ENCODE measurements at places on chromosomes 7 and 10. TPM values are rescaled to one million over a fixed set of nuclear protein-coding genes. Genes with fewer than 3 reads are reported as not detected.

- H3K36me3 ChIP-seq = no peaks in the 10 kb centered on the region
- no peaks in the 10 kb centered on the region for H3K27me3 ChIP-seq
- H3K4me3 ChIP-seq = no peak overlapping the region
- peaks cover 16% of the 10 kb centered on the region for H3K4me1 ChIP-seq
- peak; percentile 59 for DNase-seq
These were observed 97.4 kb upstream of the BMPER start for GRCh38 chr7:33807779-33808482.

Gene CH25H
- not detected for total RNA-seq

DNA sequence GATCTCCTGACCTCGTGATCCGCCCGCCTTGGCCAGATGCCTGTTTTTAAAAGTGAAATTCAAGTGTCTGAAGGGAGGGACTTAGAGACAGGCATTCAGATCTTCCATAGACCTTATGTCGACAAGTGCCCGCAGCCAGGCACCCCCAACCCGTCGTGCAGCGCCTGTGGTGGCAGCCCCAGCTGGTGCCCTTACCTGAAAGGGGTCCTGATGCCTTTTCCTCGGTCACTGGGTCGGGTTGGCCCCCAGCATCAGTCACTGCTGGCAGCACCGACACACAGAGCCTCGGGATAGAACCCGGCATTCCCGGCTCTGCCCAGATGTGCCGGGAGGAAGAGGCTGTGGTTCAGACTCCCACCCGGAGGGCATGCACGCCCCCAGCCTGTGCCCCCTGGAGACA is 23.3 kb downstream of the LRRC27 start:
- DNase-seq = no peak
- H3K27ac ChIP-seq = no peak overlapping the region
- H3K4me1 ChIP-seq = no peaks in the 10 kb centered on the region
- H3K27me3 ChIP-seq = no peaks in the 10 kb centered on the region
- H3K4me3 ChIP-seq = no peak overlapping the region

Gene BMI1
- total RNA-seq = 78.0 TPM

Gene EFCAB10
- total RNA-seq = not detected

GRCh38 chr10:101214446-101215396 is 14.5 kb downstream of the LBX1 start:
- H3K4me1 ChIP-seq = peaks cover 4% of the 10 kb centered on the region
- H3K36me3 ChIP-seq = no peaks in the 10 kb centered on the region
- H3K27me3 ChIP-seq = peaks cover 49% of the 10 kb centered on the region
- no peak overlapping the region for H3K27ac ChIP-seq
- peak; percentile 68 for DNase-seq
- peak overlapping the region; percentile 75 for H3K4me3 ChIP-seq

DNA sequence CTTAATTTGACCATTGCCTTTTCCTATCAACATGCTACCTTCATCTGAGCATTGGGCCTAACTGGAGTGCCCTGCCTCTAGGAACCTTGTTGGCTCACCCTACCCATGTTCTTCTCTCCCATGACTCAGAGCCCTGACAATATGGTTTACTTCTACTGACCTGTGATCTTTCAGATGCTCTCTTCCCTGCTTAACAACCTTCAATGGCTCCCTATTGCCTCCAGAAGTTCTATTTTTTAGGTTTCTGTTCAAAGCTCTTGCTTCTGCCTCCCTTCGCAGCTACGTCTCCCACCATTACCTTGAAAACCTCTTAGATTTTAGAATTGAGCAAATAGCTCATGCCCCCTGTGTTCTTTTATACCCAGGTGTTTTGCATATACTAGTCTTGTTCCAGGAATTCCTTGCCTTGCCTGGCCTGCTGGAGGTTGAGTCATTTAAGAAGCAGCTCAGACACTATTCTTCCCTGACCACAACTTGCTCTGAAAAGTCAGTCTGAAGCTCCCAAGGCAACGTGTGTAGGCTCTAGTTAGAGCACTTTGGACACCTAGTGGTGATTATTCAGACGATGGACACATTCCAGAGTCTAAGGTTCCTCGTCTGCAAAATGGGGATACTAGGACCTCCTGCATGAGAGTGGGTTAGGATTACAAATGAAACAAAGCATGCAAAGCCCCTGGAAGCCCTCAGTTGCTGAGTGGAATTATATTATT is 64.4 kb upstream of the EMX2 start:
- DNase-seq = peak; percentile 90
- H3K27me3 ChIP-seq = no peaks in the 10 kb centered on the region
- H3K36me3 ChIP-seq = peaks cover under 1% of the 10 kb centered on the region
- H3K4me3 ChIP-seq = no peak overlapping the region
- peaks cover 17% of the 10 kb centered on the region for H3K4me1 ChIP-seq

Gene VWC2
- not detected for total RNA-seq

- no peak for DNase-seq
- H3K27ac ChIP-seq = no peak overlapping the region
- H3K27me3 ChIP-seq = no peaks in the 10 kb centered on the region
- H3K4me1 ChIP-seq = no peaks in the 10 kb centered on the region
- H3K4me3 ChIP-seq = no peak overlapping the region
- H3K36me3 ChIP-seq = peaks cover 5% of the 10 kb centered on the region
These were observed 6.9 kb downstream of the TMEM140 start for GRCh38 chr7:135154734-135155133.

- H3K27me3 ChIP-seq = no peaks in the 10 kb centered on the region
- H3K27ac ChIP-seq = no peak overlapping the region
- H3K4me1 ChIP-seq = peaks cover 5% of the 10 kb centered on the region
- DNase-seq = no peak
- H3K4me3 ChIP-seq = no peak overlapping the region
- no peaks in the 10 kb centered on the region for H3K36me3 ChIP-seq
These were observed 92.6 kb upstream of the HECTD2 start for GRCh38 chr10:91317541-91317940.

DNA sequence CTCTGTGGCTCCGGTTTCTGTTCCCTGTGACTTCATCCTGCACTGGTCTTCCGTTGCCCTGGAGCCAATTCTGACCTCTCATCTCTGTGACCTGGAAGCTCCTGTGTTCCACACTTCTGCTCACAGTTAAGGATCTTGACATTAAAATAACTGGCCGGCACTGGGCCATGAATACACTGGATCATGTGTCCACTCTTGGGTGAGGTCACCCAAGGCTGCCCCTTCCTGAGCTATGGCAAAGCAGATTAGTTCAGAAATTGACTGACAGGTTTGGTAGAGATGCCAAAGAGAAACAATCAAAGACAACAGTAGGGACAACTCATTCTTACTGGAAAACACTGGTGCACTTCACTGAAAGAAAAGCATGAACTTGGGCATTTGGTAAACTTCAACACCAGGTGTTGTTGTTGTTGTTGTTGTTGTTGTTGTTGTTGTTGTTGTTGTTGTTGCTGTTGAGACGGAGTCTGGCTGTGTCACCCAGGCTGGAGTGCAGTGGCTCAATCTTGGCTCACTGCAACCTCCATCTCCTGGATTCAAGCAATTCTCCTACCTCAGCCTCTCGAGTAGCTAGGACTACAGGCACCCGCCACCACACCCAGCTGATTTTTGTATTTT is 36.7 kb upstream of the GRID1 start:
- H3K27ac ChIP-seq = no peak overlapping the region
- H3K36me3 ChIP-seq = no peaks in the 10 kb centered on the region

DNA sequence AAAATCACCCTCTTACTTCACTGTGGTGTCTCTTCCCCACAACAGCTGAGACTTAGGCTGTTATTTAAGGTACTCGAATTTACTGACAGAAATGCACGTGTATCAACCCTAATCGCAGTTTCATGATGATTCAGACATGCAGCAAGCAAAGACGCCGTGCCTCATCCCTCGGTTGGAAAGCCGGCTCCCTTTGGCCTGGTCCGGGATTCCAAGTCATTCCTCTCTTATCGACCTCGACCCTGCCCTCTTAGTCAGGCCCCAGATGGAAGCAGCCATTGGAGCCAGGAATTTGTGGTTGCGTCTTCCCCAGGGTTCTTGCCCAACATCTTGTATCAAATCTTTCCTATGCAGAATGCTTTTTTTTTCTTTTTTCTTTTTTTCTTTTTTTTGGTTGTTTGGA is 229.5 kb downstream of the GATA3 start:
- H3K4me3 ChIP-seq = no peak overlapping the region
- H3K36me3 ChIP-seq = no peaks in the 10 kb centered on the region
- no peaks in the 10 kb centered on the region for H3K27me3 ChIP-seq
- no peak for DNase-seq
- no peak overlapping the region for H3K27ac ChIP-seq

Gene GIMAP7
- total RNA-seq = not detected

Gene CRYGN
- total RNA-seq = not detected

Gene SLC13A1
- not detected for total RNA-seq

Gene ZNF862
- total RNA-seq = 17.4 TPM

DNA sequence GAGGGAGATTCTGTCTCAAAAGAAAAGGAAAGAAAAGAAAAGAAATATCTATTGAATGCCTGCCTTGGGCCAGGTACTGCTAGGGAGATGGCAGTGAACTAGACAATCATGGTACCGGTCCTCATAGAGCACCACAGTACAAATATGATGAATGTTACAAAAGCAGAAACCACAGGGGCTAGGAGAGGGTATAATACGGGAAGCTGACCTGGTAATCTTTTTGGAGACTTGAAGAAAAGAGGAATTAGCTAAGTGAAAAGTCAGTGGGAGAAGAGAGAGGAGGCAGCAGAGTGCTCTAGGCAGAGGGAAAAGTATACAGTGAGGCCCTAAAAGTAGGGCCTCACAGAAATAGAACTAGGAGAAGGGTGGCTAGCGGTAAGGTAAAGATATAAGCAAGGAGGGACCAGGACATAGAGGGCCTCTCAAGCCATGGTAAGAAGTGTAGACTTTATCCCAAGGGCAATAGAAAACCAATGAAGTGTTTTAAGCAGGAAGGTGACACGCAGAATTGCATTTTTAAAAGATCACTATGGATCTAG is 42.8 kb upstream of the WNT8B start:
- no peak overlapping the region for H3K4me3 ChIP-seq
- H3K36me3 ChIP-seq = no peaks in the 10 kb centered on the region
- no peaks in the 10 kb centered on the region for H3K27me3 ChIP-seq
- no peak for DNase-seq
- H3K4me1 ChIP-seq = no peaks in the 10 kb centered on the region
- H3K27ac ChIP-seq = no peak overlapping the region

DNA sequence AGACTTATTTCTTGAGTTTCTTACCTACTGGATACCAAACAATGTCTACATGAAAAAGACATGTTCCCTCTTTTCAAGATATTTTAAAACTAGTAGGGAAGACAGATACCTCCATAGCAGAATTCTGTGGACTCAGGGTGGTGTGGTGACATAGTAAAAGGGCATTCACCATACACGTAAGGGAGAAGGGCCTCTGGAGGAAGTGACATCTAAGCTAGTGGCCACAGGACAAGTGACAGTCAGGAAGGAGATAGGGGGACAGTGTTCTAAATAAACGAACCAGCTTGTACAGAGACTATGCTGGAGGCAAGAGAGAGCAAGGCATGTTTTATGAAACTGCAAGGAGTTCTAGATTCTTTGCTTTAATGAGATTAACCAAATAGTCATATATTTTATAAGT is 321.7 kb upstream of the LRGUK start:
- DNase-seq = no peak
- no peak overlapping the region for H3K4me3 ChIP-seq
- no peaks in the 10 kb centered on the region for H3K4me1 ChIP-seq
- no peak overlapping the region for H3K27ac ChIP-seq
- no peaks in the 10 kb centered on the region for H3K36me3 ChIP-seq
- H3K27me3 ChIP-seq = no peaks in the 10 kb centered on the region

- peaks cover 6% of the 10 kb centered on the region for H3K36me3 ChIP-seq
- no peak for DNase-seq
These were observed 230.7 kb upstream of the PODXL start for GRCh38 chr7:131787101-131787500.

Gene VIPR2
- not detected for total RNA-seq

- DNase-seq = no peak
- H3K4me3 ChIP-seq = no peak overlapping the region
- H3K27me3 ChIP-seq = peaks cover 13% of the 10 kb centered on the region
- no peaks in the 10 kb centered on the region for H3K36me3 ChIP-seq
These were observed 23.0 kb upstream of the ZNF467 start for GRCh38 chr7:149796287-149796860.

- peaks cover 19% of the 10 kb centered on the region for H3K36me3 ChIP-seq
- DNase-seq = peak; percentile 15
- peak overlapping the region; percentile 90 for H3K27ac ChIP-seq
- no peaks in the 10 kb centered on the region for H3K27me3 ChIP-seq
These were observed 626 bp upstream of the BMS1 start for GRCh38 chr10:42781893-42782445.

Gene RELN
- not detected for total RNA-seq

DNA sequence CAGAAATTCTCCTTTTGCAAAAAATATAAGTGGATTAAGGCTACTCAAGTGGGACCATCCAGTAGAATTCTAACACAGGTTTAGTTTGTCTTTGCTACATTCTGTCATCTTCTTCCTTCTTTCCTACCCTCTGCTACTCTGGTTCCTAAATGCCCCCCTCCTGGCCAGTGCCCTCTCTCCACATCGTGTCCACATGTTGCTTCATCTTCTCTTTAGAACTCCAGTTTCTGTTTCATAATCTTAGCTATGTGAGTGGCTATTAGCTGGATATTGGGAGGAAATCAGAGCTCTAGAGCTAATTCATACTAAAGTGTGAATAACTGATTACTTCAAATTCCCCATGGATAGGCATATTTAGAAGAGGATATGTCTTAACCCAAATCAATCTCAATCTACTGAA is 528.5 kb downstream of the LRMDA start:
- no peaks in the 10 kb centered on the region for H3K27me3 ChIP-seq
- H3K4me1 ChIP-seq = no peaks in the 10 kb centered on the region
- DNase-seq = no peak
- H3K36me3 ChIP-seq = no peaks in the 10 kb centered on the region

Gene GALNT17
- not detected for total RNA-seq

GRCh38 chr10:128599538-128599937 is 473.3 kb upstream of the MKI67 start:
- H3K27me3 ChIP-seq = no peaks in the 10 kb centered on the region
- peaks cover 5% of the 10 kb centered on the region for H3K36me3 ChIP-seq
- H3K4me3 ChIP-seq = no peak overlapping the region
- no peak overlapping the region for H3K27ac ChIP-seq
- no peak for DNase-seq

- no peaks in the 10 kb centered on the region for H3K4me1 ChIP-seq
- H3K27me3 ChIP-seq = no peaks in the 10 kb centered on the region
- no peaks in the 10 kb centered on the region for H3K36me3 ChIP-seq
- no peak overlapping the region for H3K27ac ChIP-seq
These were observed 237.7 kb upstream of the MBL2 start for GRCh38 chr10:53009961-53010907.
